ENCODE measurements at places on chromosomes 4 and X.
A peak's percentile ranks its signal among the peaks of the same experiment; 100 is the strongest.

DNA sequence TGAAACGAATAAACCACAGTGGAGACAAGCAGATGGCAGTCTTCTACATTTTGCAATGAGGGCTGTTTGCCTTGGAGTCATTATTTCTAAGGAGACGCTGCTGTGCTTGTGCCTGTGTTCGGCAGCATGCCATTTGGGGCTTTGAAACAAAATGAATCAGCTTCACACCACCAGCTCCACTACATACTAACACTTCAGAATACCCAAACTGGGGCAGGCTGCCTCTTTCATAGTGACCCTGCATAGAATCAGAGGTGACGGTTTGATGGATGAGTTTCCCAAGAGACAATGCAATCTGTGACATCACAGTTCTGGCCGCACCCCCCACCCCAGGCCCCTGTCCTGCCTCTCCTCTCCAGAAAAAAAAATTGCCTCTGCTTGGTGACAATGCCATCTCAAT is 57.1 kb upstream of the MID1 start:
- DNase-seq: no peak

DNA sequence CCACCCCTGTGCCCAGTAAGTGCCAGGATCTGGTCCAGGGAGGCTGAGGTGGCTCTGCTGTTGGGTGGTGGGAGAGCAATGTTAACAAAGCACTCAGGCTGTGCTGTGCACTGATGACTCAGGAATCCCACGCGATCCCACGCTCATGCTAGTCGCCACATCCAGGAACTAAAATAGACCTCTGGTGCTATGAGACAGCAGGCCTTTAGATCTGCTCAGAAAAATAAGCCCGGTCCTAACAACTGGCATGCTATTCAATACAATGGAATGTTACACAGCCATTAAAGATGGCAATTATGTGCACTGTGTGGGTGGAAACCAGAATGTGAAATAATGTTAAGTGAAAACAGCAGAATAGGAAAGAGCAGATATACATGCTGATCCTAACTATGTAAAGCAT is 26.0 kb downstream of the ARL13A start:
- DNase-seq: peak; percentile 78

DNA sequence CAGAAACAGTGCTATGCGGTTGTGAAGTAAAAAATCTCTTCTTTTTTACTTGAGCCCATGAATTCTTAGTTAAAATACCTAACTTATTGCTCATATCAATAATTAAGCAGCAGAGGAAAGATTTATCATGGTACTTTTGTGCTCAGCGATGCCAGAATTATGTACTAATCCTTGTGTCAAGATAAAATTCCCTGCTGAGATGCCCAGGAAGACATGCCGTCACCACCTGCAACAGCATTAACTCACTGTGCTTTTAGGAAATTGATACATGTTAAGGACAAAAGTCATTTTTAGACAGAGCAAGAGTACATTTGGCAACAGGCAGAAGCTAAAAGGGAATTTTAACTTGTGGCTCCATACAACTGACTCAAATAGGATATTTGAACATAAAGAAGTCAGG is 138.9 kb downstream of the NPNT start:
- DNase-seq: no peak

- DNase-seq: no peak
Observed at GRCh38 chr4:3285558-3286334, 7.1 kb upstream of the RGS12 start.

DNA sequence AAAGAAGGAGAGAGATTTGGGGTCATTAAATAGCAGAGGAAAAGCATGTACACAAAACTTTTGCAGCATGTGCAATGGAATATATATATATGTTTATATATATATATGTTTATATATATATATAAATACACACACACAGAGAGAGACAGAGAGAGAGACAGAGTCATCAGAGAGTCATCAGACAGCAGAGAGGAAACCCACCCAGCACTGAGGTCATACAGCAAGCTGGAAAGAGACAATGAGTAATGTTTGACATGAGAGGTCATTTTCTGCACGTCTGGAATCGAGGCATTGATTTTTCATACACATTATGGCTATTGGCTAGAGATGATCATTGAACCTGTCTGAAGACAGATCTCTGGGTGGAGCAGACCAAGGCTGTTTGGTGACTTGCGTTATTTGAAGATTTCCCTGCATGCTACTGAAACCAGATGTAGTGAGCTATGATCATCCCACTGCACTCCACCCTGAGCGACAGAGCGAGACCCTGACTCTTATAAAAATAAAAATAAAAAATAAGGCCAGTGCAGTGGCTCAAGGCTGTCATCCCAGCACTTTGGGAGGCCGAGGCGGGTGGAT is 48.8 kb upstream of the SHOX start:
- no peak for DNase-seq

DNA sequence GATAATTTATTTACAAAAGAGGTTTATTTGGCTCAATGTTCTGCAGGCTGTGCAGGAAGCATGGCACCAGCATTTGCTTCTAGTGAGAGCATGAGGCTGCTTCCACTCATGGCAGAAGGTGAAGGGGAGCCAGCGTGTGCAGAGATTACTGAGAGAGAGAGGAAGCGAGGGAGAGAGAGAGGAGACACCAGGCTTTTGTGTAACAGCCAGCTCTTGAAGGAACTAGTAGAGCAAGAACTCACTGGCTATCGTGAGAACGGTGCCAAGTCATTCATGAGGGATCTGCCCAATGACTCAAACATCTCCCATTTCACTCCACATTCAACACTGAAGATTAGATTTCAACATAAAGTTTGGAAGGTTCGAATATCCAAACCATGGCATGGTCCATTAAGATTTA is 12.7 kb downstream of the GUCY1A1 start:
- DNase-seq: no peak

GRCh38 chr4:53695540-53696463 is 104.5 kb upstream of the LNX1 start:
- no peak for DNase-seq

DNA sequence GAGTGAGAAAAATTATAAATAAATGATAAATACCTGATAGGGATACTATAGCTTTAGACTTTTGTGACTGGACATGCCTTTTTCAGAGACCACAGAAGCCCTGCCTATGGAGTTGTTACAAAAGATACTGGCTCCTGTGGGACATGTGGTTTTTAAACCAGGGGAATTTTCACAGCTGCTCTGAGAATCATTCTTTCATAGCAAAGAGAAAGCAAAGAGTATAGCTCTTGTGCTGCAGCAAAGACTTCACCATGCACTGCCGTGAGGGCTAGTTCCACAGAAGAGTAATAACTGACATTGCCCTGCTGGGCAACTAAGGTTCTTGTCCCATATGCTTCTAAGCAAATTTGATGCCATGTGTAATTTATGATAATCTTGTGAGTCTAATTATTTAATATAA is 98.2 kb downstream of the MAPK10 start:
- DNase-seq: no peak

- DNase-seq: peak; percentile 75
Observed at GRCh38 chr4:122827879-122828601, 1.4 kb downstream of the FGF2 start.

GRCh38 chr4:32112891-32113290 is 1392.7 kb downstream of the PCDH7 start:
- DNase-seq: no peak

DNA sequence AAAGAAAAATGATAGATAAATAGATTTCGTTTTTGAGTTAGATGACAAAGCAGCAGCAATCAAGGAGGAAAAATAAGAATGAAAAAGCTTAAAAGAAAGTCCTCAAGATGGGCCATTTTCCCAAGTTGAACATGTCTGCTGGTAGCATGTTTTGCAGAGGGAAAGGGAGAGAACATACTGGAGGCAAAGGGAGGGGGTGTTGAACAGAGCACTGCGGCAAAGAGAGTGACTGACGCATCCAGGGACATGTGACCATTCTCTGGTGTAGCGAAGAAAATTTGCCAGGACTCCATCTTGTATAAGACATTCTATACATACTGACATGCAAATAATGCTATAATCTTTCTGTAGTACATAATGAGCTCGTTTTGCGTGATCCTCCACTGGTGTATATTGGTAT is 1.2 kb downstream of the LINC00632 start:
- DNase-seq: no peak

- DNase-seq: no peak
Observed at GRCh38 chr4:24980740-24981139, 50.0 kb downstream of the LGI2 start.

- no peak for DNase-seq
Observed at GRCh38 chr4:147794787-147795413, 63.0 kb downstream of the ARHGAP10 start.

DNA sequence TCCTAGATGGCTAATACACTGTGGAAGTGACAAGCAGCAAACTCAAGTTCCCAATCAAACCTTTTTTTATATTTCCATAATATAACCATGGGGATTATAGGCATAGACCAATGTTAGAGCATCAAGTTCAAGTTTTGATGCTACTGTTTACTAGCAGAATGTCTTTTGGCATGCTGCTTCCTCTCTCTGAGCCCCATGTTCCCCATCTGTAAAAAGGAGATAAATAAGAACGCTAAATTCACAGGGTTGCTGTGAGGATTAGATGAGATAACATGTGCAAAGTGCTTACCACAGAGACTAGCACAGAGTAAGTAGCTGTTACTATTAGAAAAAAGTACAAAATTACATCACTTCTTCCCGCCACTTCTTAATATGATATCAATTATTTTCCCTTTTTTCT is 18.0 kb downstream of the MBNL3 start:
- DNase-seq: no peak

- no peak for DNase-seq
Observed at GRCh38 chr4:101708293-101709039, 82.1 kb upstream of the BANK1 start.

GRCh38 chrX:69019073-69019890 is 146.0 kb downstream of the PJA1 start:
- DNase-seq: no peak

- no peak for DNase-seq
Observed at GRCh38 chr4:137125011-137125410, 407.3 kb downstream of the PCDH18 start.

DNA sequence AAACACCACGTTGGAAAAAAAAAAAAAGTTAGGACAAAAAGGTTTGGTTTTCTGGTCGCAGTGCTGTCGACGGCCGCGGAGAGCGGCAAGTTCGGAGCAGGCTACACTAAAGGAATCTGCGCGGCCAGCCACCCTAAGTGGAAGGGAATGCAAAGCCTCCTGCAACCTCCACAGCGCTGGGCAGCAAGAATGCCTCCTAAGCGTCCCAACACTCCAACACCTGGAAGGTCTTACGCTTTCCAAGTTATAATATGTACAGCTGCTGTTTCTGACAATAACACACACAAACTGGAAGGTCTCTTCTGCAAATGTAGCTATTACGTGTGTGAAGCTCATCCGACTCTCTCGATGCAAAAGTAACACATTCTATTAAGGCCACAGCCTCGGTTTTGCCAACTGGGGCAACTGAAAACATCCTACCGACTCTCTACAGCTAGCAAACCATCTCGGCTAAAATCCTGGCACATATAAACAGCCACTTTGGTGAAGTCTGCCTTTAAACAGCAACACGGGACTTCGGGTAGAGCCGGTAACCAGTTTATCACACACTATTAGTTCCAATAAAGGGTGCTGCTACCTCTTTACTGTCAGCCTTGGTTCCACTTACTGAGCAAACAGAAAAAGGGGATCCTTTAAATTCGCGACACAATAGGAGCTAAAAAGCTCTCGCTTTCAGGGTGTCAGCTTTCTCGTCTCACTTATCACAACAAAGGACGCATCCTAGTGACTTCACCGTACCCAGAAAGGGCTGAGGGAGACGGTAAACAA is 895 bp downstream of the SMIM14 start:
- DNase-seq: peak; percentile 60

DNA sequence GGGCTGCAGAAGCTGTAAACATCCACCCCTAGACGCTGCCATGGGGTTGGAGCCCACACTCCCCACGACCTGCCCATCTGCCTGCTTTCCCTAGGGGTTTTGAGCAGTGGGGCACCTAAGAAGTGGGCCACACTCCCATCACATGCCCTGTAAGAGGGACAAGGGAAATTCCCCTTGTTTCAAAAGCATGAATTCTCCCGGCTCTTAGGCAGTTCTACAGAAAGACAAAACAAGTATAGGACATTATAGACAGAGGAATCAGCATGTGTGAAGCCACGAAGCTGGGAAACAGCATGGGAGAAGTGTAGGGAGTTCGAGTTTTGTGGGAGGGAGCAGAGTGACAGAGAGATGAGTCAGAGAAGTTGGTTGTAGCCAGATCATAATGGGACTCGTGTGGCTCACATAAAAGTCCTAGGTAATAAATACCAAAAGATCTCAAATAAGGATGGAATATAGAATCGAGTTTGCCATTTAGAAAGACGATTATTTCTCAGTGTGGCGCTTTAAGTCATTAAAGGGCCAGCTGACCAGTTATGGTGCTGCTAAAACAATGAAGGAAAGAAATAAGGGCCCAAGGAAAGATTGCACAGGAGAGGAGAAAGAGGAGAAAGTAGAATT is 23.9 kb downstream of the APOO start:
- DNase-seq: peak; percentile 67

DNA sequence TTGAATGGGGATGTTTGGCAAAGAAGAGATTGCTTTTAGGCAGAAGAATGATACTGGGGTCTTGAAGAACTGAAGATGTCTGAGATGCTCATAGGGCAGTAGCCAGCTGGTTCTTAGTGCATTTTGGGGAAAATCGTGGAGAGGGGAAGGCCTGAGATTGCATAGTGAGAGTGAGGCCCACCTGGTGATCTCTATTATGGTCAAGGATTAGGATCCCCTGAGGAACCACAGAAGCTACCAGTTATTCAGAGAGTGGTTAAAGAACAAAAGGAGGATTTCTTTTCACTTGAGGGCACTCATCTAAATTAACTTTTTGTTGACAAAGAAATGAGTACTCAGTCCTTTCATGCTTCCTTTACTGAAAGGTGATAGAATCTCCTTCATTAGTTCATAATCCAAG is 271.3 kb upstream of the HAND2 start:
- no peak for DNase-seq

GRCh38 chr4:152807294-152807829 is 27.6 kb downstream of the ARFIP1 start:
- peak; percentile 6 for DNase-seq

GRCh38 chrX:42096265-42096920 is 173.0 kb upstream of the CASK start:
- no peak for DNase-seq

- DNase-seq: peak; percentile 53
Observed at GRCh38 chrX:10021461-10022272, 54.5 kb downstream of the CLDN34 start.

- peak; percentile 74 for DNase-seq
Observed at GRCh38 chr4:85779165-85779564, 304.2 kb downstream of the ARHGAP24 start.

- DNase-seq: peak; percentile 29
Observed at GRCh38 chrX:102934624-102935023, 2.4 kb upstream of the RAB40AL start.

DNA sequence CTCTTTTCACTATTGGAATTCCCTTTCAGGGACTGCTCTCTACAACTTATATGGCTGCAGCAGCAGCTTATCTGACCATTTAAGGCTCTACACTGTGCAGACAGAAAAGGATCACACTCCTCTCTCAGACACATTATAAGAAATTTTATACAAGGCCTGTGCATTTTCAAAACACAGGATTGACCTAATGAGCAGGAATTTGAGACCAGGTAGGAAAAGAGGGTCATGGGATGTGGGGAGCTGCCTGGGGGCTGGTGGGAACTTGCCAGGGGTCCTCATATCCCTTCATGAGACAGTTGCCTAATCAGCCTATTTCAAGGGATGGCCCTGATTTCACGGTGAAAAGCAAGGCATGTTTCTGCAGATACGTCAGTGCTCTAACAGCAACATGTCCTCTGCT is 77.1 kb downstream of the SORBS2 start:
- DNase-seq: no peak

GRCh38 chr4:111773858-111774257 is 371.4 kb upstream of the FAM241A start:
- DNase-seq: no peak

GRCh38 chr4:54233277-54233696 is 4.2 kb downstream of the PDGFRA start:
- peak; percentile 92 for DNase-seq

- DNase-seq: peak; percentile 0
Observed at GRCh38 chrX:42093756-42094155, 170.4 kb upstream of the CASK start.

Measured in lung microvascular endothelial cell (primary cell).